ENCODE measurements at places on chromosomes 5 and 9.

DNA sequence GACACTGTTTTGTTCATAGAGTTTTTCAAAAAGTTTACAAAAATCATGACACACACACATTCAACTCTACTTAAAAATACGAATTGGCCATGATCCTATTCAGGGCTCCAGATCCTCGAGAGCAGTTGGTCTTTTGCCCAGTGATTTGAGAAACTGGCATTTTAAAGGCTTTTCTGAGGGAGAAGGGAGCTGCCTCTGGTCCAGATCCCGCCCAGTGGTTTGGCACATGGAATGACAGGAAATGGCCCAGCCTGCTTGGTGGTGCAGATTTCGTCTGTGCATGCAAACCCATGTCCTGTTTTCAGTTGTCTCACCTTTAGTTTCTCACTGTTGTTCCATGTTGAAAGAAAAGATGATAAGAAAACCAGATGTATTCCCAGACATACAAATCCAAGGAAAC, 3.6 kb downstream of the CAMK4 start:
- no peak for DNase-seq

DNA sequence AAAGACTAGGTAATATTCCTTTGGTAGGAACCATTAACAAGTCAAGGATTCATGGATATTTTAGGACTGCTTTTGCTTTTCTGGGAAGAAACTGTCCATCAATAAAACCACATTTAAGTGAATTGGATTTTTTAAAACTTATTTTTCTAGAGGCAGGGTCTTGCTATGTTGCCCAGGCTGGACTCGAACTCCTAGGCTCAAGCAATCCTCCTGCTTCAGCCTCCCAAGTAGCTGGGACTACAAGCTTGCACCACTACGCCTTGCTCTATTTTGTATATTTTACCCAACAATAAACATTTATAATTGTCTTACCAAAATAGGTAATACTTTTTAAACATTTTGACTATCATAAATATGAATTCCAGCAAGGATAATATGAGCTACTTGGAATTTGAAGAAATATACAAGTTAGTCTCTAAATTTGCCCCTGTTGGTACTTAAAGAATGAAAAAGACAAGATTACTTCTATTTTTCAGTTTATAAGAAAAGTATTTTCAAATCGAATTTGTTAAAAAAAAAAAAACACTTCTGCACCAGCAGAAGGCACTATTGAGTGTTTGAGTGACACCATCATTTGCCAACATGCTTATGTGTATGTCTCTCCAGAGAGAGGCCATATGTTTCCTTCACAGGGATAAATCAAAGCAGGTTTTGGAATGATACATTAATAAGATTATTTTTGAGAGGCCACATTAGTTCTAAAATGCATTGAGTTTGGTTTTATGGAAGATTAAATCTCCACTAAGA, 60.0 kb upstream of the CARTPT start:
- no peak for DNase-seq

DNA sequence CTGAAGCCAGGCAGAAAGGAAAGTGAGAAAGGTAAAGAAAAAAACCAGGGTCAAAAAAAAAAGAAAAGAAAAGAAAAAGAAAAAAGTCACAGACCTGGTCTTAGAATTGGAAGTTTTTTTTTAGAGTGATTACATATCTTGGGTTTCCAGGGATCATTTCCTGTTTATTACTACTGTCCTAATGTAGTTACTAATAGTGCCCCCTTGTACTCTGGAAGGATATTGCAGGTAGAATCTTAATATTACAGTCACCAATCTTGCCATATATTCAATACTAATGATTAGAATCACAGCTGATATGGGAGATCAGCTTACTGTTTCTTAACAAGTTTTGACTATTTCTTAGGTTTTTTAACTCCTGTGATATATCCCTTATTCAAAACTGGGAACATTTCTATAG, 543.2 kb upstream of the CDH6 start:
- no peak for DNase-seq

GRCh38 chr9:4814913-4815312, 22.2 kb downstream of the RCL1 start:
- DNase-seq = no peak

- DNase-seq = no peak
Observed at GRCh38 chr5:150771034-150771795, 7.3 kb upstream of the SMIM3 start.

- no peak for DNase-seq
Observed at GRCh38 chr9:4293293-4293941, 6.5 kb downstream of the GLIS3 start.

DNA sequence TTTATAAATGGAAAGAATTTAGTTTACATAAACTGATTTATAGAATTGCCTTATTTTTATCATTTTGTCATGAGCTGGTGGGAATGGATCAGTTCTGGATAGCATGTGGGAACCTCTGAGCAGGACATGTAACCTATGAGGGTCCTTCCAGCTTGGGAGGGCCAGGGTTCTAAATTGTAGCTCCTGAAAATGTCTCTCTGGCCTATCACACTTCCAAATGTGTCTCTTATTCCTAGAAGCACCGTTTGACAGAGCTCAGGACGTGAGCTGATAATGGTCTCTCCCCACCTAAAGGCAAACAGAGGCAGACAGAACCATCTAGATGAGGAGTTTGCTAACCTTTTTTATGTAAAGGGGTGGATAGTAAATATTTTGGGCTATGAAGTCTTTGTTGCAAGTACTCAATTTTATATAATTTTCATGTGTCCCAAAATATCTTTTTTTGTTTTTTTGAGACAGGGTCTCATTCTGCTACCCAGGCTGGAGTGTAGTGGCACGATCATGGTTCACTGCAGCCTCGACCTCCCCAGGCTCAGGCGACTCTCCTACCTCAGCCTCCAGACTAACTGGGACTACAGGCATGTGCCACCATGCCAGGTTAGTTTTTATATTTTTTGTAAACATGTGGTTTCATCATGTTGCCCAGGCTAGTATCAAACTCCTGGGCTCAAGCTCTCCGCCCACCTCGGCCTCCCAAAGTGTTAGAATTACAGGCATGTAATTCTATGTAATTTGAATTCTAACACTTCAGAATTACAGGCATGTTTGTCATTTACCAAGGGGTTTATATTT, 4.0 kb downstream of the TRAF1 start:
- no peak for DNase-seq

DNA sequence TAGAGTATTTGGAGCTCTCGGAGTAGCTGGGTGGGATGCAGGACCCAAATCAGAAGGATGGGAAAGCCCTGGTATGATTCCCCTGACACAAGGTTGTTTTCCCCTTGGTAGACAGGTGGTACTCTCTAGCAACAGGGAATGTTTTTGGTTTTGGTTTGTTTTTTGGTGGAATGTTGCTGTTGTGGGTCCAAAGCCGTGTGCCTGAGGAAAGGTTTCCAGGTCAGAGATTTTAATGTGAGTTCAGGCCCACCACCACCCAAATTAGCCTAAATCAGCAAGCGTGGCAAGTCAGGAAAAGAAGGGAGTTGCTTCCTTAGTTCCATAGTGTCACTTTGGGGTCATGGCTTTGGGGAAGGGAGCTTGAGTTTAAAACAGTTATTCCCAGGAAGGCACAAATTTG, 385.5 kb downstream of the RAB3C start:
- no peak for DNase-seq

GRCh38 chr5:124637011-124637410, 109.4 kb downstream of the ZNF608 start:
- DNase-seq = no peak

DNA sequence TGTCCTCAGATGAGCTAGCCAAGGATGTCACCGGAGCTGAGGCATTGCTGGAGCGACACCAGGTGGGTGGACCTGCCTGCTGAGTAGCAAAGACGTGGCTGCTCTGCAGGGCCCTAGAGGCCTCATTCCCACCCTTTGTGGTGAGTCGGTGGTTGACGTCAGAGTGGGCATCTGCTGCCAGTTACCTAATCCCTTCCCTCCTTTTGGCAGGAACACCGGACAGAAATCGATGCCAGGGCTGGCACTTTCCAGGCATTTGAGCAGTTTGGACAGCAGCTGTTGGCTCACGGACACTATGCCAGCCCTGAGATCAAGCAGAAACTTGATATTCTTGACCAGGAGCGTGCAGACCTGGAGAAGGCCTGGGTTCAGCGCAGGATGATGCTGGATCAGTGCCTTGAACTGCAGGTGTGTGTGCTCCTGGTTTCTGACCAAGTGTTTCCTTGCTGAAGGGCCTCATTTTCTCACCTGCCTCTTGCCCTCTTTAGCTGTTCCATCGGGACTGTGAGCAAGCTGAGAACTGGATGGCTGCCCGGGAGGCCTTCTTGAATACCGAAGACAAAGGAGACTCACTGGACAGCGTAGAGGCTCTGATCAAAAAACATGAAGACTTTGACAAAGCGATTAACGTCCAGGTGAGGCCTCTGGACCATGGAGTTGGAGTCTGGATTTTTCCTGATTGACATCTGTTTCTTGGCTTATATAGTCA, 48.9 kb downstream of the DYNC2I2 start:
- no peak for DNase-seq

- DNase-seq = no peak
Observed at GRCh38 chr5:111697215-111697614, 59.8 kb downstream of the NREP start.

DNA sequence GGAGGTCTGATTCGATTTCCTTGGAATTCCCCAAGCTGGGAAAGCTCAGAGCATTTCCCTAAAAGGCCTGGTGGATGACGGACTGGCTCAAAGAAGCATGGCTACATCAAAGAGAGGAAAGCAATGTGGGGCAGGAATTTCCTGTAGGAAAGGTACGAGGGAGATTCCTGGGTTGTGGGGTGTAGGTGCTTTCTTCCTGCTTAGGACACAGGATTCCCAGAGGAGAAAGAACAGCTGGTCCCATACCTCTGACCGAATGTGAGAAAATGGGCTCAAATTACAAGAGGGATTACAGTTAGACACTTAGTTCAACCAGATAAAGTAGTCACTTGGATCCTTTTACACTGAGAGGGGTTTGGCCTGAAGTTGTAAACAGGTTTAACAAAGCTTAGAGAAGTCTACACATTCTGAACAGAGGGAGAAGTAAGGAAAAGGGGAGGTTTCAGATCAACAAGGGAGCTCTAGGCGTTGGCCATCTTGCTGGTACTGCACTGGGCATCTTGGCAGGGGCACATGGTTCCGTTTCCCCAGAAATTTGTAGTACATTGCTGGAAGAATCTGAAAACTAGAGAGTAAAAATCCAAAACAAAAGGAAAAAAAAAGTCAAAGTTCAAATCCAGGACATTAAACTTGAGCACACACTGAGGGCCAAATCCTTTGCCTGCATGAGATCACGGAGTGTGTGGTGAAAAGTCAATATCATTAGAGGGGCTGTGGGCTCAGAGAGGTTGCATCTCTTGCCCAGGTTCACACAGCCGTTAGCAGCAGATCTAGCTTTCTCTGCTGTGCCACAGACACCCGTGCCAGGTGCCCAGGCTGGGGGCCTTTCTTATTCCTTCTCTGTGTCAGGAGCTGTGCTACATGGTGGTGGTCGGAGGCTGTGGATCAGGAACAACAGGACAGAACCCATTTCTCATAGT, 171.3 kb downstream of the RGS3 start:
- DNase-seq = no peak

- DNase-seq = no peak
Observed at GRCh38 chr9:86511614-86512360, 157.6 kb upstream of the TUT7 start.

DNA sequence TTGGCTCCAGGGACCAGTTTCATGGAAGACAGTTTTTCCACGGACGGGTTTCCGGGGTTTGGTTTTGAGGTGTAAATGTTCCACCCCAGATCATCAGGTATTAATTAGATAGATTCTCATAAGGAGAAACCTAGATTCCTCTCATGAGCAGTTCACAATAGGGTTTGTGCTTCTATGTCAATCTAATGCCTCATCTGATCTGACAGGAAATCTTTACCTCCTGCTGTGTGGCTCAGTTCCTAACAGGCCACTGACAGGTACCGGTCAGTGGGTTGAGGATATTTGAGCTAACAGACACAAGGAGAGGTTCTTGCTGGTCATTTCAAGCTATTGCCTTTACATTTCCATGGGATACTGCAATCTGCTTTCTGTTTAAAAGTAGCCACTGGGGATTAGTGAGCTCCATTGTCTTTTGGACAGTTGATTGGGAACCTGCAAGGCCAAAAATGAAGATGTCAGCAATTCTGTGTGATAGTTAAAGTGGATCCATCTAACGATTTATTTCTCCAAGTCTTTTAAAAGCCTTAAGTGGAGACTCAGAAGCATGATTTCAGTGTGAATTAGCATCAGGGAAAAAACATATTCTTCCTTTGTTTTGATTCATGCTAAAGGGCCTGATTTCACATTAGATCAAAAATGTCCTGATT, 38.6 kb downstream of the MRPS30 start:
- DNase-seq = no peak

DNA sequence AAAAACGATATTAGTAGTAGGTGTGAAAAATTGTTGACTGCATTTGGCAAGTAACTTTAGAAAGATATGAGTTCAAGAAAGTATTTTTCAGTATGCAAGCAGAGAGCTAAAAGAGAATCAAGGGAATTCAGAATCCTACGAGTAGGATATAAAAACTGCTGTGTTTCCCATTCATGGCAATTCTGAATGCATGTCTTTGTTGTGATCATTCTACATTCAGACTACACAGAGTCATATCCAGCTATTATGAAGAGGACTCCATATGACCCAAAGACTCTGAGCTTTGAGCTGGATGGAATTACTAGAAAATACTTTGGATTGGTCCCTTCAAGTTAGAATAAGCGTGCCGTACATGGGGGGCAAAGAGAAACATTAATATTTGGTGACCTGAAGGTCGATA, 12.0 kb downstream of the IFNE start:
- DNase-seq = no peak

DNA sequence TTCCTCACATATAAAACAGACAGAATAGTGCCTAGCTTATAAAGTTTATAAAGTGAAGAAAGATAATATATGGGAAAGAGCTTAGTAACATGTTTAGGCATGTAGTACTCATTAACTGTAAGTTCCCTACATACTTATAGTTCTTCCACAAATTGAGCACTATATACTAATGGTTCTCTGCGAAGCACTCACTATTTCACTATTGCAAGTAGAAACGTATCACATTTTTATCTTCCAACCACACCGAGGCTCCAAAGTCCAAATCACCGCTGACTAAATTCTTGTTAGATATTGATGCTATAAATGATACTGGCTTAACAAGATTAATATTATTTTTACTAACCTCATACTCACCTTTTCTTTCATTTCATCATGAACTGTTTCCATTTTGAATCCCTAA, 61.0 kb downstream of the FBXW11 start:
- no peak for DNase-seq

- DNase-seq = no peak
Observed at GRCh38 chr5:73376618-73377170, 71.9 kb downstream of the FOXD1 start.

- DNase-seq = no peak
Observed at GRCh38 chr5:65861830-65862241, 64.5 kb upstream of the ERBIN start.

All from T-helper 1 cell (primary cell).